ENCODE measurements at places on chromosomes 1 and 21.

- no peak for DNase-seq
These were observed 3.1 kb downstream of the ARHGEF10L start for GRCh38 chr1:17542645-17543044.

GRCh38 chr1:31155216-31155806, 84.4 kb downstream of the NKAIN1 start:
- DNase-seq = peak; percentile 38

- DNase-seq = no peak
These were observed 24.2 kb upstream of the OSBPL9 start for GRCh38 chr1:51592711-51593110.

- no peak for DNase-seq
These were observed 15.1 kb upstream of the MPL start for GRCh38 chr1:43322506-43322905.

Measured in CD4-positive, alpha-beta T cell treated with Interleukin-6 at 100 ng/mL for 8 hours (primary cell).